ENCODE measurements at places on chromosomes 11 and 22.

DNA sequence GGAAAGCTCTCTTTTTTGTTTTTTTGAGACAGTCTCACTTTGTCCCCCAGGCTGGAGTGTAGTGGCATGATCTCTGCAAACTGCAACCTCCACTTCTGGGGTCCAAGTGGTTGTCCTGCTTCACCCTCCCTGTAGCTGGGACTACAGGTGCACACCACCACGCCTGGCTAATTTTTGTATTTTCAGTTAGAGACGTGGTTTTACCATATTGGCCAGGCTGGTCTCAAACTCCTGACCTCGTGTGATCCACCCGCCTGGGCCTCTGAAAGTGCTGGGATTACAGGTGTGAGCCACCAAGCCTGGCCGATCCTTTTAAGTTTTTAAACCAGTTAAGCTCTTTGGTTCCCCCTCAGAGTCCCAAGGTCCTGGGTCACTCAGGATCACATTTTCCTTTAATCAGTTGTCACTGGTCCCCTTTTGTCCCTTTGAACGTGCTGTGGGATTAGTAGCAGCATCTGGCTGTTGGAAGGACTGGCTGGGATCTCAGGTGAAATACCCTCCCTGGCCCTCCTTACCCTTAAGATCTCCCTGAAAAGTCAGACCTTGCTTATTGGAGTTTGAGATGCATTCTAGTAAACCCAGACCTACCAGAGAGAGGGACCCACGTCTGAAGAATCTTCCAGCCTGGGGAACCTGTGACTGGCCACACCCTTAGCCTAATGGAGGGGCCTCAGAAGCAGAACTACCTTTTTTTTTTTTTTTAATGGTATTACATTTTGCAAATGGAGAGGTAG, 8.1 kb downstream of the MALAT1 start:
- DNase-seq, result no peak

DNA sequence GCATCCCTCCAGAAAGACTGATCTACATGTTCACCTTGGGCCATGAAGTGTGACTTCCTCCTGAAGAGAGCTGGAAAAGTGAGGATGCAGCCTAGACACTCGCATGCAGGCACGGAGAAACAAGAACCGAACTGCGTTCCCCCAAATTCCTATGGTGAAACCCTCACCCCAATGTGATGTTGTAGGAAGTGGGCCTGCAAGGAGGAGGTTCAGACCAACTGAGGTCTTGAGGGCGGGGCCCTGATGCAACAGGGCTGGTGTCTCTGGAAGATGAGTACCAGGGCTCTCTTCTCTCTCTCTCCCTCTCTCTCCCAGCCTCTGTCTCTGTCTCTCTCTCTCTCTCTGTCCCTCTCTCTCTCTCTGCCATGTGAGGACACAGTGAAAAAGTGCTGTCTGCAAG, 501.1 kb downstream of the BRD1 start:
- no peak for DNase-seq

GRCh38 chr11:76310832-76311595, 69.9 kb downstream of the THAP12 start:
- DNase-seq, result no peak

- DNase-seq, result no peak
These were observed 48.1 kb downstream of the SNX19 start for GRCh38 chr11:130868086-130868710.

Measured in stimulated activated CD4-positive, alpha-beta T cell treated with anti-CD3 and anti-CD28 coated beads, Interleukin-2, amount 100 ng/mL, for 48 hours (primary cell).